M059J (cell line): ENCODE measurements at places on chromosomes 11 and 22.
A peak's percentile ranks its signal among the peaks of the same experiment; 100 is the strongest.

- no peak for DNase-seq
Measured at GRCh38 chr11:20025332-20025840, 134.9 kb downstream of the DBX1 start.

DNA sequence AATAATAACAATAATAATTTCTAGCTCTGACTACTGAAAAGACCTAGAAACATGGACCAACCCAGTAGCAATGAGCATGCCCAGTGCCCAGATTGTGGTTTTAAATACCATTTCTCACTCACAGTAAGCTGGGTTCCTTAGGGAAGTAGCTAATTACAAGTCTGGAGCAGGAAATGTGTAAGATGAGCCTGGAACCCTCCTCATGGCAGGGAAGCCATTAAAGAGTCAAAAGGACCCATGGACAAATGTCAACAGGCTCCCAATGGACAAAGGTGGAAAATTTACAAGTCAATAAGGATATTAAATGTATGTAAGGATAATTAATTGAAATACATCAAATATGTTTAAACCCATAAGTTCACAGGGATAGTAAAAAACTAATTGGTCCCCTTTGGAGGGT, 10.6 kb upstream of the CSNK2A3 start:
- no peak for DNase-seq

DNA sequence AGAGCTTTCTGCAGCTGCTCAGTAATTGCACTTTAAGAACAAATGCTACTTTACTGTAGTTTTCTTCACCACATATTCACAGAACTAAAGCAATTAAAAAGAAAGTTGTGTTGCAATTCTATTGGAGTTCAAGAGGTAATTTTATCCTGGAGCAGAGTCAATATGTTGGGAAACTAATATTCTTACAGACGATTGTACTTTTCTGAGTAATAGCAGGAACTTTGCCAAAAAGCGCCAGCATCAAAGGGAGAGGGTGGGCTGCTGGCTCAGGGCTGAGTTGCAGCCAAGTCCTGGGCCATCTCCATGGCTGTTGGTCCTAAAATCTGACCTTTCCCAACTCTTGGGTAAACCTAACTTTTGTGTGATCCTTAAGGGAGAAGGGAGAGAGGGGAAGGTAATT, 73.6 kb upstream of the MYO18B start:
- DNase-seq: peak; percentile 9

DNA sequence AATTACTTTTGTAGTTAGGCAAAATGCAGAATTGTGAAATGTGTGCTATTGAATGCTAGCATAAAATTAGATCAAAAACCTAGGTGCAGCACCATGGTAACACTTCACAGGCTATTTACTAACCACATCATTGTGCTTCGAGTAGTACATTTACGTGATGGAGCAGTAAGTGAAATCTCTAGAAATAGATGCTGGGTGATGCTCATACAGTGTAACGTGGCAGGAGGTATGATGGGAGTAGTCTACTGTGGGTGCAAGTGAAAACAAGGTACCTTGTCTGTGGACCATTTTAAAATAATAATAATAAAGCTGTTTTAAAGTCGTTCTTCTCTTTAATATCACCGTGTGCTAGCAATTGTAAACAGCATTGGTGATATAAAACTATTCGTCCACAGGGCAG, 132.3 kb downstream of the DYNC2H1 start:
- DNase-seq: no peak

- no peak for DNase-seq
Measured at GRCh38 chr11:11381471-11382105, 28.5 kb upstream of the CSNK2A3 start.

DNA sequence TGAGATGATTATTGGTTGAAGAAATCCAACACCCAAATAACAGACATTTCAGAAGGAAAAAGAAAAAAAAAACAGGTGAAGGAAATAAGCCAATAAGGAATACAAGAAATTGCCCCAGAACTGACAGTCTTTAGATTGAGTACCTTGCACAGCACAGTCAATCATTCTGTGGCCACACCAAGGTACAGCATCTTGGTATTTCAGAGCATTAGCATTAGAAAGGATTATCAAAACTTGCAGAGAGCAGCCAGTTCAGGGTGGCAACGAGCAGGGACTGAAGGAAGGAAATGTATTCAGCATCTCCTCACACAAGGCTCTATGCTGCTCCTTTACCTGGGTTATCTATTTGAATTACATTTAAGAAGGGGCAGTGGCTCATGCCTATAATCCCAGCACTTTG, 2.1 kb downstream of the ADA2 start:
- no peak for DNase-seq

DNA sequence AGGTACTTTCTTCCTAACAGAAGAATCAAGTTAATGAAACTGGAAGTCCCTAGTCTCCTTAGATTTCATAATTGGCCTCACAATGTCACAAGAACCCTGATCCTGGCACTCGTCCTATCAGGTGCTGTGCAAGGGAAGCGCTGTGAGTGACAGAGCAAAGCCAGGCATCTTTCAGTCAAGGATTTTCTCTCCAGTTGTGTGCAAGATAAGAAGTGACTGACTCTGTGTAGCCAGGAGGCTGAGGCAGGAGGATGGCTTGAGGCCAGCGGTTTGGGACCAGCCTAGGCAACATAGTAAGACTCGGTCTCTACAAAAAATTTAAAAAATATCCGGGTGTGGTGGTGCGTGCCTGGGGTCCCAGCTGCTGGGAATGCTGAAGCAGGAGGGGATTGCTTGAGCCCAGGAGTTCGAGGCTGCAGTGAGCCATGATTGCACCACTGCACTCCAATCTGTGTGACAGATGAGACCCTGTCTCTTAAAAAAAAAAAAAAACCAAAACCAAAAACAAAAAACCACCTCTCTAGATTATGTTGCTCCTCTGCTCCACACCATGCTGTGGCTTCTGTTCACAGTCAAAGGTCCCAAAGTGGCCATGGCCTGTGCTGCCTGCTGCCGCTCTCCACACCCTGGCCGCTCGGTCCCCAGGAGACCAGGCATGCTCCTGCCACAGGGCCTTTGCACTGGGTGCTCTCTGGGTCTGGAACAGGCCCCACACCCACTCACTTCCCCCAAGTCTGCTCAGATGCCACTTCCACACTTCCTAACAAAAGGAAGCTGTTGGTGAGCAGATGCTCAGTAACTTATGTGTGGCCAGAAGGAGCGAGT, 54.2 kb upstream of the CLDN5 start:
- DNase-seq: no peak

- peak; percentile 76 for DNase-seq
Measured at GRCh38 chr11:88631497-88631896, 294.0 kb upstream of the CTSC start.

DNA sequence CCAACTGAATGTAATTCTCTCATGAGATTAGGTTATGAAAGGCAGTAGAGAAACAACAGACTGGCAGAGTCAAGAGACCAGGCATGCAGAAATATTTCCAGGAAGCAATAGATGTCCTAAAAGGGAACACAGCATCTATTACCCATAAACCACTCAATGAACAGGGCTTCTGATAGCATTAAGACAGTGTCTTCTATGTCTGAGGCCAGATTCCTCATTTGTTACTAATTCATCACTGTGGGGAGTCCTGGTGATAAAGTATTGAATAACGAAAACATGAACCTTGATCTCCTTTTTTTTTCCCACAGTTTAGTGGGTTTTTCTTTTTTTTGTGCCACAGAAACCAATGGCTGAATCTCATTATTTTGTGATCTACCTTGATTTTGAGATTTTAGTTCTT, 339.0 kb downstream of the METTL15 start:
- peak; percentile 64 for DNase-seq

- no peak for DNase-seq
Measured at GRCh38 chr11:12474871-12475270, 97.5 kb downstream of the PARVA start.

DNA sequence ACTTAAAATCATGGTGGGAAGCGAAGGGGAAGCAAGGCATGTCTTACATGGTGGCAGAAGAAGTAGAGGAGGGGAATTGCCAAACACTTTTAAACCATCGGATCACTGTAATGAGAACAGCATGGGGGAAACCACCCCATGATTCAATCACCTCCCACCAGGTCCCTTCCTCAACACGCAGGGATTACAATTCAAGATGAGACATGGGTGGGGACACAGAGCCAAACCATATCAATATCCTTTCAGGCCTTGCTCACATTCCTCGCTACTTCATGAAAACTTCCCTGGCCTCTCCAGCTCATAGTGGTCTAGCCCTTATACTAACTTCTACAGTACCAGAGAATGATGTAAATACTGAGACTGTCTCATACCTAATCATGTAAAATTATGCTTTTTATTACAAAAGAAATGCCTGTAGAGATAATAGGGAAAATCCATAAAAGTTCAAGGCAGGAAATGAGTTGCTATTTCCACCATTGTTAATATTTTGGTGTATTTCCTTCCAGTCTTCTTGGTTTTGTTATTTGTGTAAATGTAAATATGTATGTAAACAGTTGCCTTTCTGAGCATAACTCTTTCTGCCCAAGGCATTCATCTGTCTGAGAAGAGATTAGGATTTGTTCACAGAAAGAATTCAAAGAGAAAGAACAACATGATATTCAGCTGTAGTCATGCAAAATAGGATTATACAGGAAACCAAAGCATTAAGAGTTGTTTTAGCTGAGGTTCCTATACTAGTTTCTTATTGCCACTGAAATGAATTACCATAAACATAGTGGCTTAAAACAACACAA, 104.3 kb upstream of the LDLRAD3 start:
- no peak for DNase-seq

GRCh38 chr22:47376901-47377505, 614.6 kb downstream of the TBC1D22A start:
- no peak for DNase-seq

- DNase-seq: no peak
Measured at GRCh38 chr11:316031-316701, 2.3 kb downstream of the IFITM1 start.

GRCh38 chr22:39893526-39893925, at the start of gene ENTHD1:
Gene ENTHD1, minus strand, starts transcription at chr22:39893760. Its CDS starts 6,012 bp downstream, at chr22:39887748.
- DNase-seq: no peak

DNA sequence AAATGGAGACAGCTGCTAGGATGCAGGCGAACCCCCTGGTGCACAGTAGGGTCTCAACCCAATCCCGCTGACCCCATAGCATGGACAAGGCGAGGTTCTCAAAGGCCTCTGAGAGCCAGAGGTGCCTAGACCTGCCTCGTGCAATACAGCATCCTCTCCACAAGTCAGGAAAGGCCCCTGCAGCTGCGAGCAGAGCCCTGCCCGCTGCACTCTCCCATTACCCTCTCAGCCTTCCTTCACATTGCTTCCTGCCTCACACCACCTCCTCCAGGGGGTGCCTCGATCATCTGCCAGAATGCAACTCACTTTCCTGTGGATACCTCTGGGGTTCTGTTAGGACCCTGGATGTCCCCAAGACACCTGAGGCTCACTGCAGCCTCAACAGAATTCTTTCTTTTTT, 42.8 kb upstream of the TCF20 start:
- no peak for DNase-seq

- DNase-seq: no peak
Measured at GRCh38 chr11:119742263-119742861, 13.4 kb upstream of the NECTIN1 start.

DNA sequence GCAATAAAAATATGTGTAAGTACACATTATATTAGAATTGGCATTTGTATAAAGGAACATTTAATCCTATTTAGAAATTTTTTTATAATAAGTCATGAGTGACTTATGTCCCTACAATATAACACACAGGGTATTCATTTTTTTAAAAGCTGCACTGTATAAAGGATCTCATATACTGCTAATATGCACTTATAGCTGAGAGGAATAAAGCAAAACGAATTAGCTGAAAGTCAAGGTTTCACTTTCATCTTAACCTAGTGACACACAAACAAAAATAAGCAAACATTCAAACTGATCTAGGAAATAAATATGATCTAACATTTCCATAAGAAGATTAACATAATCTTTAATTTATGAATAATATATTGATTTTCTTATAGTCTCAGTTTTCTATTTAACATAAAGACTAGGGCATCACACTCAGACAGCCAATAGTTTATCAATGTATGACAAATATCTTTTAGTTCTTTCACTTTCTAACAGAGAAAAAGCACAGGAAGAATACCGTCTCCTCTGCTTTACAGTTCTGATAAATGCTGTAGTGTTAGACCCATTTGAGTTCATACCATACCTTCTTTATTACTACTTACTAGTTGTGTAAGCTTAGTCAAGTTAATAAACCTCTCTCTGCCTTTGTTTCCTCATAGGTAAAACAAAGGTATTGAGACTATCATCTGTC, 42.9 kb downstream of the DCDC1 start:
- DNase-seq: no peak

- no peak for DNase-seq
Measured at GRCh38 chr11:8615291-8616032, 21.4 kb upstream of the STK33 start.

- peak; percentile 57 for DNase-seq
Measured at GRCh38 chr22:19629720-19630419, 84.4 kb upstream of the SEPTIN5 start.

- DNase-seq: peak; percentile 92
Measured at GRCh38 chr11:33452836-33453624, 195.8 kb downstream of the HIPK3 start.

- DNase-seq: peak; percentile 42
Measured at GRCh38 chr11:125167954-125168835, 3.6 kb downstream of the PKNOX2 start.

DNA sequence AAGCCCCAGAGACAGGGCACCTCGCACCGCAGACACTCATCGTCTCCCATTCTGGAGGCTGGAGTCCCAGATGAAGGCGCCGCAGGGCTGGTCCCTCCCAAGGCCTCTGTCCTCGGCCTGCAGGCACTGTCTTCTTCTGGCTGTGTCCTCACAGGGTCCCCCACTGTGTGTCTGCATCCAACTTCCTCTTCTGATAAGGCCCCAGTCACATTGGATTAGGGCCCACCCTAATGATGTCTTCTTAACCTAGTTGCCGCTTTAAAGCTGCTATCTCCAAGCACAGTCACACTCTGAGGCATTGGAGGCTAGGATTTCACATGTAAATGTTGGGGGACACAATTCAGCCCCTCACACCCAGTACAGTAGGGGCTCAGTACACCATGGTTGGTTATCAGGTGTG, 48.9 kb downstream of the DHCR7 start:
- DNase-seq: no peak

- peak; percentile 48 for DNase-seq
Measured at GRCh38 chr22:44758344-44758973, 6.1 kb downstream of the ARHGAP8 start.
